ENCODE measurements at places on chromosomes 6 and 20.

- DNase-seq, result no peak
Observed at GRCh38 chr6:111458670-111459232, 24.3 kb downstream of the REV3L start.

DNA sequence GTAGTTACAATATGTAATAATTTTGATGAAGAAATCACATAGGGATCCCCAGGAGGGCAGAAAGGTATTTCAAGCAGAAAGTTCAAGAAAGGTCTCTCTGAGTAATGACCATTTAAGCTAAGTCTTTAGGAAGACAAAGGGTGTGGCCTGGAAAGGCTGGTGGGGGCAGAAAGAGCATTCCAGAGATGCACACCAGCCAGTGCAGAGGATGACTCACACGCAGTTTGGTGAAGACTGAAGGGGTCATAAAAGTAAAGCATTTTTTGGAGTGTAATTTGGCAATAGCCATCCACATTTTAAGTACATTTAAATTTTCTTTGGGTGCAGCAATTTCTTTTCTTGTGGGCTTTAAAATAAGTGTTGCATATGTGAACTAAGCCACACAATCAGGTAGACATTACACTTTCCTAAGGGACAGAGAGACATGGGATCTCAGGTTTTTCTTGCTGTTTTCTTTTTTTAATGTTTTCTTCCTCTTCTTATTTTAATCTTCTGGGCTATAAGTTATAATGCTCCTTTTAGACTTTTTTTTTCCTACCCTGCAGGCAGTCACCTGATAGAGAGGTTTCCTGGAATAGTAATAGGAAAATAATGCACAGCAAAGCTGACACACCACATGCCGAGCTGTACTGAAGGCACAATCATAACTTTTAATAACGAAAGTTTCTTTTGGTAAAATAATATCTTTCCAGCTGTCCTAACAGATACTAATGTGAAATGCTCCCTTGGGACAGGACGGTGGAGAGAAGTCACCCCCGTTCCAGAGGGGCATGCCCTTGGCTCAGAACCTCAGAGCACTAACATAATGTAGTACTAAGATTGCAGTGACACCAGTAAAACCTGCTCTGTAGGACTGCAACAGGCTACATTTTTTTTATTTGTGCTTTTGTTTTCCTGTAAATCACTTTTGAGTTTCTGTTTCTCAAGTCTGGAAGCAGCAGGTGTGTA, 49.6 kb upstream of the PTPRK start:
- DNase-seq, result peak; percentile 94

DNA sequence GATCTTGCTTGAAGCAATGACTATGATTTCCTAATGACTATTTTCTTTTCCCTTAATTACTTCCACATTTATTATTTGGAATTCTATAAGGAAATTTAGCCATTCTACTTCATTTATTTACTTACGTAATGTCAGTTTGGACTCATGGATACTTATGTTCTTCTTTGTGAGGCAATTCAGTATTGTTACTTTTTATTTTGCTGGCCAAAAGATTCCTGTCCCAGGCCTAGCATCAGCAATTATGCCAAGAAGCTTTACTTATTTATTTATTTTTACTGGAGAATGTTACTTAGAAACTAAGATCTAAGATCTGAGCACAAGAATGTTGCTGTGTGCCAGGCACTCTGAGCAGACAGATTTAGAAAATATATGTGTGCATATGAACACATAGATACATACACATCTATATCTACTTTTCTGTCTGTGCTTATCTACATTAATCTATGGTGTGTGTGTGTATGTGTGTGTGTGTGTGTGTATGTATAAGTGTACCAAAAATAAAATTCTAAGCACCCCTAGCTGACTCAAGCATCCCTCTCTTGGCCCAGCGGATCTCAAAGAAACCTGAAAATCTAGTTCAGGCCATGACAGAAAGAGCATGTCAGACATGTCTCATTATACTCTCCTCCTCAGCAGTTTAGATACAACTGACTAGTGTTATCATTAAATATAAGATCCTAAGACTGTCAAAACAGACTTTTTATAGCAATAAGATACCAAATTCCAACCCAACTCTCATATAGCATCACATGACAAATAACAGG, 640.0 kb upstream of the GJE1 start:
- DNase-seq, result no peak

DNA sequence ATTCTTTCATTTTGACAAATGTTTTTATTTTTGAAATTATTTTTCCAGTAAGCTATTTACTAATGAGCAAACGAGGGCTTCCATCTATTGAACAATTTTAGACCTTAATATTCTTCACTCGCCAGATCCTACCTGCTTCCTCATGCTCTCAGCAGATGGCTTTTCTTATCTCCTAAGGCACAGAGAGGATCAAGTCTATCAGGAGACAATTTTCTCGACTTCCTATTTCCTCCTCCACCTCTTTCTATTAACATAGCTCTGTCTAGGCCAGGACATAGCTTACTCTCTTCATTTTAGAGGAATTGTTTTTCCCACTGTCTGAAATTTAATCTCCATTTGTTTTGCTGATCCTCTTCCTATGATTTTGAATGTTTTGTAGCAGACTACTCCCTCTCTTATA, 87.0 kb upstream of the MAN1A1 start:
- DNase-seq, result no peak

GRCh38 chr6:33672808-33673207, 38.7 kb downstream of the UQCC2 start:
- DNase-seq, result peak; percentile 95

DNA sequence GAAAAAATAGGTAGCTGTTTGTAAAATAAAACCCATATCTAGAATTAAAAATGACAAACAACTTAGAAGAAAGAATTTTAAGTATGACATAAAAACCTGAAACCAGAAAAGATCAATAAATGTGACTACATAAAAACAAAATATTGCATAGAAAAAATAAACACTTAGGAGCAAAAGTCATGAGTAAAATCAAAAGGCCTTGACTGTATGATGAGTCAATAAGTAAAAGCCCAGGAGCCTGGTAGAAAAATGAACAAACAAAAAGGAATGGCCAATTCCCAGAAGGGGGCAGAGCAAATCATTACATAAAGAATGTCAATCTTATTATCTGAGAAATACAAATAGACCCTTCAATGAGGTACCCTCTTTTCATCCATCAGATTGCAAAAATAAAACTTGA, 20.7 kb upstream of the ENPP1 start:
- no peak for DNase-seq

- DNase-seq, result no peak
Observed at GRCh38 chr20:25316506-25317190, 68.8 kb downstream of the PYGB start.

DNA sequence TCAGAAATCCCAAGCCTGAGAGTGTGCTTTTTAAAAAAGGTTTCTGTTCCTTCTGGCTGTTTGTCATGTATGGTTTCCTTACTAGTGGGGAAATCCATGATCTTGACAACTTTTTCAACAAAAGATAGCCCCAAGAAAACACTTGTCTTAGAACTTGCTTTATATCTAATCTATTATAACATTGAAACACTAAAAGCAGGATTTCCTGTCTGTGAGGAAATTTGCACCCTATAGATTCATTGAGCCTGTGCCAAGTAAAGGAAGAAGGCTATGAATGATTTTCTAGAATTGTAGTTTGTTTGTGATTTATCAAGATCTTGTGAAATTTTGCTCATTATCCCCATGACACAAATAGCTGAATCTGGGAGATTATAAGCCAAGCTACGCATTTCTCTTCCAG, 238.6 kb upstream of the RIN2 start:
- no peak for DNase-seq

GRCh38 chr20:5657190-5657875, 92.9 kb upstream of the SHLD1 start:
- peak; percentile 100 for DNase-seq

GRCh38 chr6:8110117-8110721, 7.9 kb upstream of the EEF1E1 start:
- no peak for DNase-seq

Measured in RPMI7951 (cell line).